CD4-positive, alpha-beta T cell treated with Interleukin-4 for 4 hours (primary cell): ENCODE measurements at places on chromosomes 5 and 9.
A peak's percentile ranks its signal among the peaks of the same experiment; 100 is the strongest.

DNA sequence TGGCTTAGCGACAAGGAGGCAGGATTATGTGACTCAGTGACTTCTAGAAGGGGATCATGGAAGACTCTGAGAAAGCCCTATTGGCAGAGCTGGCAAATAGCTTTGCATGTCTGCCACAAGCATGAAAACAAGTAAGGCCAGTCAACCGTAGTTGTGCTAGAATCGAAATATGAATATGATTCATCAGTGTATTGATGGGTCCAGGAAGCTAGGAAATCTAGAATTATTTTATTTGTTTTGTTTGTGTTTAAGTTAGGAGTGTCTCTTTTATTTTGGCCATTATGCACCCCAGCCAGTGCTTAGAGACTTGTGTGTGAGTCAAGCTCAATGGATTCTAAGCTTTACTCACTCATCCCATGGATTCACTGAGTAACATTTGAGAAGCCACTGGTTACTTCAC is 3.8 kb upstream of the ITGA2 start:
- DNase-seq, result no peak

- DNase-seq, result peak; percentile 11
Measured at GRCh38 chr5:86679529-86679928, 61.8 kb downstream of the COX7C start.

GRCh38 chr5:62041156-62041756 is 264.8 kb upstream of the KIF2A start:
- no peak for DNase-seq

DNA sequence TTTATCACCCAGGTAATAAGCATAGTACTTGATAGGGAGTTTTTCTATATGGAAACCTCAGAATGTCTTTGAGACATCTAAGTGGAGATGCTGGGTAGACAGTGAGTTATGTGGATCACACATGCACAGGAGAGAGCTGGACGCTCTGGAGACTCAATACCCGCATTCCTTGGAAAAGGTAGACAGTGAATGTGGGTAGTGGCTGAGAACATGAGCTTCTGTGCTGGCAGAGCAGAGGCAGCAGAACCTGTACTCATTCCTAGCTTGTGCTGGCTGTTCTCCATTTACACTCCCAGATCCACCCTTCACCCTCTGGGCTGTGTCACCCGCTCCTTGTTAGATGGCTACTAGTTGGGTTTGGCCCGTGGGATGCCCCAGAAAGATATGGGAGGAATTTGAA is 269.8 kb downstream of the ASTN2 start:
- DNase-seq, result no peak

- no peak for DNase-seq
Measured at GRCh38 chr5:145562931-145563330, 272.2 kb downstream of the PRELID2 start.

DNA sequence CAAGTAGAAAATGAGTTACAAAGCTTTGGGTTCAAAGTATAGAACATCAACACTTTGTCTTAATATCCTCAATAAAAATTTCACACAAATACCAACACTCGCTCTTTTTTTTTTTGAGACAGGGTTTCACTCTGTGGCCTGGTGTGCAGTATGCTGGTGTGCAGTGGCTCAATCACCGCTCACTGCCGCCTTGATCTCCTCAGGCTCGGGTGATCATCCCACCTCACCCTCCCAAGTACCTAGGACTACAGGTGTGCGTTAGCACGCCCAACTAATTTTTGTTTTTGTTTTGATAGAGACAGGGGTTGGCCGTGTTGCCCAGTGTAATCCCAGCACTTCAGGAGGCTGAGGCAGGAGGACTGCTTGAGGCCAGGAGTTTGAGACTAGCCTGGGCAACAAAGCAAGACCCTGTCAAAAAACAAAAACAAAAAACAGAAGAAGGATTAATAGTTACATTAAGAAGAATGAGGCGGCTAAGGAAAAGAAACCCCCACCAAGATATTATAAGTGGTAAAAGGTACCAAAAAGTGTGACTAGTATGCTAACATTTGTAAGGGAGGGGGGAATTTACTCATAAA is 20.3 kb downstream of the FNBP1 start:
- no peak for DNase-seq

DNA sequence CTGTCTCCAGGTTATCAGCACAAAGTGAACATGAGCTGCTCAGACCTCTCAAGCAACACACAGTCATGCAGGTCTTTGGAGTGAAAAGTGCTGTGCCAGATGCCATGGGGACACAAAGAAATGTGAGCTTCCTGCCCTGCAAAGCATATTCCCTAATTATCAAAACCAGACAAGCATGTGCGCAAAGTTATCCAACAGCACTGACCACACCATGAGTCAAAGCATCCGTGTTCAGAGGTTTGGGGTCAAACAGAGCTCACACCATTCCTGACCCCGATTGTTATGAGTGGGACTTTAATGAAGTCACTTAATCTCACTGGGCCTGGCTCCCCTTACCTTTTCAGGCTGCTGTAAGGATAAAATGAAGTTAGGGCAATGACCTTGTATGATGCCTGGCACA is 138.5 kb downstream of the SLIT3 start:
- DNase-seq, result no peak

- no peak for DNase-seq
Measured at GRCh38 chr9:138013836-138014562, 136.4 kb downstream of the CACNA1B start.

GRCh38 chr5:119897537-119898370 is 268.4 kb downstream of the FAM170A start:
- DNase-seq, result no peak

DNA sequence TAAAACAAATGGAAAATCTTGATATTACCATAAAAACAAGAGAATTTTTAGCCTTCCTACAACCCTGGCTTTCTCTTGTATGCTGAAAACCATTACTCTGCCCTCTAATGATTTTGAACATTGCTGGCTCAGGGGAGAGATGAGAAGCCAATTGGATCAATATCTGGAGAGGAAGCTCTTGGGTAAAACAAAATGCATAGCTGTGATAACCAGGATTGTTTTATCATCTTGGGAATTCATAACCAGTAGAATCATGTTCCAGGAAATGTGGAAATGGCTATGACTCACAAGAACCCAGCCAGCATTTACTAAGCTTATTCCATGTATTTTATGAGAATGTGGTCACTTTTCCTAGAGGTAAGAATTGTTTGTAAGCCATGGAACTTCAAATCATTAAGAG is 51.1 kb upstream of the CTNND2 start:
- no peak for DNase-seq

GRCh38 chr9:111917980-111918379 is 21.4 kb downstream of the UGCG start:
- no peak for DNase-seq

DNA sequence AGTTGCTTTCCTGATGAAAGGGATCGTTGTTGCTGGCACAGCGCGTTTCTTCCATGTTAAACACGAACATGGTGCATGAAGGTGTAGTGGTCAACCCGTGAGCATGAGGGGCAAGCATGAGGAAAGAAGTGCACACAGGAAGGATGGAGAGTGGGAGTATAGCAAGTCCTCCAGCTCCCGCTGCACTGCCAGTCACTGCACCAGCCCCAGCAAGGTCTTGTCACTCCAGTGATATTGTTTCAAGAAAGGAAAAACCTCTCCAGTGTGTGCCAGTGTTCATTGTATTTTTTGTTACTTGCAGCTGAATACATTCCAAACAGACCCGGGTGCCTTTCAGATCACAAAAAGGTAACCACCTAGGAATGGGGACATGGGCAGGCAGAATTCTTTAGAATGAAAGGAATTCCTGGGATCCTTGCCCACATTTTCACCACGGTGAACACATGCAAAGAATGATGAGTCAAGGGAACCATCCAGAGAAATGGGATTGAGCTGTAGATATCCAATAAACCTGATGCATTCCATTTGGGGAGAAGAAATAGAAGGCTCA is 186.3 kb downstream of the AOPEP start:
- DNase-seq, result no peak

DNA sequence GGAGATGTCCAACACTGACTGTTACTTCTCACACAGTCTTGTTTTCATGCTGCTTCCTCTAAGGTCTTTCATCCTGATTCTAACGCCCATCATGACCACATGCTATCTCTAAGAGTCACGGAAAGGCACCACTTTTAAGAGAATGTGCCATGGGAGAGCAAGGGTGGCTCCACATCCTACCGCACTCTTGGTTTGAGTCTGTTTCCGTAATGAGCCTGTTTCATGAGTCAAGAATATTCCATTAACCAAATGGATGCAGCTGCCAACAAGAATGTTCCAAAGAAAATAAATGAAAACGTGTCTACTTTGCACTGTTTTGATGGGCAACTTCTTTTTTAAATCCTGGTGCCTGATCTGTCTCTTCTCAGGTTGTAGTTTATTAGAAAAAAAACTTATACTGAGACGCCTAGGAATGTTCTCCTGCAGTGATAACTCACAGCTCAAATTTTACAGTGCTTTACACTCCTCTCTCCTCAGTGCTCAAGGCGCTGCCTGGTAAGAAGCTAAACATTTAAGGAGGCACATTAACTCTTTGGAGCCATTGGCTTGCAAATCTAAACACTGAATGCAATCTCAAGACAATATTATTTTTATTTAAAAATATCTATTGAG is 124.3 kb downstream of the FGF1 start:
- no peak for DNase-seq

GRCh38 chr5:1386274-1386717 is 41.4 kb upstream of the CLPTM1L start:
- peak; percentile 81 for DNase-seq

DNA sequence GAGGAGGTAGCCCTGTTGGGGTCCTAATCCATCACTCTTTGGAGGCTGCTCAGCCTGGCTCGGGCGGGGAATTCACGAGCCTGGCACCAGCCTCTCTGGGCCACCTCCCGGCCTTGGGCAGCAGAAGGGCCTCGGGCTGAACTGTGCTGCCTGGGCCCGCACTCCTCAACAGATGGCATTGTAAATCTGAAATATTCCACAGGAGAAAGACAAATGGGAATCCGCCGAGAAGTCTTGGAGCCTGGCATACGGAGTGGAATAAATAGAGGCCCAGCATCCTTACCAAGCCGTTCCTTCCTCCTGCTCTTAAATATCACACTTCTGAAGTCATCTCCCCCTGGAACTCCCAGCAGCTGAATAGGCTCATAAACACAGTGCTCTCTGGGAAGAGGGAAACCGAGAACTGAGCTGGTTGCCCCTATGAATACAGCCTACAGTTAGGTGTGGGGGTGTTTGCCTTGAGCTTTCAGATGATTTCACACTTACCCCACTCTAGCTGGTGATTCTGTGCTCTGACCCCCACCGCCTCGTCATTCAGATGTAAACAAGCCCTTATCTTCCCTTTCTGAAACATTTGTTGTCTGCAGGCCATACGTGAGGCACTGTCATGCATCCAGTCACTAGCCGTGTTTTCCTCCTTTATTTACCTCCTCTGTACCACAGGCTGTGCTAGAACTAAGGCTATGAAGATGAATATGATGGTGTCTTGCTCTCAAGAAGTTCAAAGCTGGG is 455.0 kb upstream of the CLINT1 start:
- DNase-seq, result no peak

- no peak for DNase-seq
Measured at GRCh38 chr9:4689687-4690104, 10.3 kb downstream of the CDC37L1 start.

GRCh38 chr5:122264610-122265009 is 47.4 kb upstream of the SNCAIP start:
- no peak for DNase-seq

- DNase-seq, result no peak
Measured at GRCh38 chr9:7228726-7229125, 471.0 kb downstream of the KDM4C start.

DNA sequence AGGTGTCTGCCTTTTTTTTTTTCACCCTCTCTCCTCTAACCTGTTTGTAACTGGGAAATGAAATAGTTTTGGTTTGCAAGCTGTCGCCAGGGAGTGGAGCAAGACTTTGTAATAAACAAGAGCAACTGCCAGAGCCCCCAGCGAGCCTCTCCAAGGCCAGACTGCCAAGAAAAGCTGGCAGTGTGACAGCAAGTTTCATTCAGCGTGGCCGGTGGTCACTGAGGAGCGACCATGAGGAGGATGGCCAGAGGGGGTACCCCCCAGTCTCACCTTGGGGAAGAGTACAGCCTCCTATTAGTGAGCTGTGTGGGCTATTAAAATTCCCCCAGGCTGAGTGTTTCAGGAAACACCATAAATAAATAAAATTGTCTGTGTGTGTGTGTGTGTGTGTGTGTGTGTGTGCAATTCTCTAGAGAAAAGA is 49.9 kb downstream of the ZFAND5 start:
- DNase-seq, result no peak

DNA sequence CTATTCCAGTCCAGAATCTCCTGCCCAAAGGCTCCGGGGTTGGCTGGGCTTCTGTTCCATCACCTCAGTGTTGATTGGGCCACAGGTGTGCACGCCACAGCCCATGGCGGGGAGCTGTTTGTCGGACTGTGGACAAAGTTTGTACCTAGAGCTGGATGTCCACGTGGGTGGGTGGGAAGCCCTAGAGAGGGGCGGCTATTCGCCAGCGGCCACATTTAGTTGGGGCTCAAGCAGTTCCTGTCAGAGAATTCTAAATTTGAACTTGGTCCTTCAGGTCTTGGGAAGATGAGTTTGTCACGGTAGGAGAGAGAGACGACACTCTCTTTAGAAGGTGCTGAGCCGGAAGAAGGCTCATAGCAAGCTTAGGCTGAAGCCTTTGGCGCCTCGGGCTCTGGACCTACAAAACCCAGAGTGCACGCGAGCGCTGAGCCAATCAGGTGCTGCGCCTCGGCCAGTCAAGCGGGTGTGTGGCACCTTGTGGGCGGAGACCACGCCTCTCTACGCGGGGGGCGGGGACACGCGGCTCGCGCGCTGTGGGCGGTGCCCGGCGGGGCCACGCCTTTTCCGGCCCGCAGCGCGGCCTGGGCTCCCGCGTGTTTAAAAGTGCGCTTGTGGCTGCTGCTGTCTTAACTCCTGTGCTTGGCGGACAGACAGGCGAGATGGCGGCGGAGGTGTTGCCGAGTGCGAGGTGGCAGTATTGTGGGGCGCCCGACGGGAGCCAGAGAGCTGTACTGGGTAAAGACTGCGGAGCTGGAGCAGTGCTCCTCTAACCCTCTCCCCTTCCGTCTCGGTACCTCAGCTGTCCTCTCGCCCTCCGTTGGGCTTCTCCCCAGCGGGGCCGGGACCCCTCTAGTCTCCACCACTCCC is at the start of gene POLR1E:
Gene POLR1E, plus strand, starts transcription at position 560 of the 867 bp plus-strand sequence. Its CDS starts 100 bp downstream, at position 660.
- peak; percentile 95 for DNase-seq

DNA sequence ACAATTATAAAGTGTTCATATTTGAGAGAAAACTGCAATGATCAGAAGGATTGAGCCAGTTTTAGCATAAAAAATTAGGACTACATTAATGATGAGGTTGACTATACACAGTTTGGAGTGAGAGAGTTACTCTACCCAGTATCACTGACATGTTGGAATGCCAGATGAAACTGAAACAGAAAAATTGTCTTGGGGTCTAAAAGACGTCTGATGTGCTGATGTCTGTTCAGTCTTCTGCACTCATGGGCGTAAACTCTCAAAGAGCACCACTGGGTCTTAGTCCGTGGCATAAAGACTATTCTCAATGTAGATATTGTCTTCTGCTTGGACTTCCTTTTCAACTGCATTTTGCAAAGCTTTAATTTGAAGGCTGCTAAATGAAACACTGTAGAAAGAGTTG is 29.5 kb downstream of the HAVCR1 start:
- DNase-seq, result no peak

GRCh38 chr5:52693280-52693679 is 94.4 kb upstream of the ITGA1 start:
- DNase-seq, result peak; percentile 20

GRCh38 chr5:40790947-40791593 is 7.1 kb downstream of the PRKAA1 start:
- DNase-seq, result no peak
